Activated naive CD8-positive, alpha-beta T cell treated with anti-CD3 and anti-CD28 coated beads, Interleukin-2, amount 10 ng/mL, durations not matched to agents 7 days and 5 days (primary cell): ENCODE measurements at places on chromosomes 6 and 20. TPM values are rescaled to one million over a fixed set of nuclear protein-coding genes. Genes with fewer than 3 reads are reported as not detected.
A peak's percentile ranks its signal among the peaks of the same experiment; 100 is the strongest.

Gene TGM3
- total RNA-seq: not detected

GRCh38 chr20:63690003-63690897 is 6.2 kb upstream of the TNFRSF6B start:
- no peak overlapping the region for H3K4me3 ChIP-seq
- no peak overlapping the region for H3K27ac ChIP-seq
- H3K27me3 ChIP-seq: no peaks in the 10 kb centered on the region
- H3K4me1 ChIP-seq: peaks cover 2% of the 10 kb centered on the region
- DNase-seq: no peak

Gene WFDC5
- total RNA-seq: not detected

Gene POM121L2
- not detected for total RNA-seq

Gene SMPDL3A
- total RNA-seq: not detected

GRCh38 chr6:67952121-67952520 is 683.0 kb upstream of the ADGRB3 start:
- no peaks in the 10 kb centered on the region for H3K27me3 ChIP-seq
- DNase-seq: no peak
- no peak overlapping the region for H3K4me3 ChIP-seq
- no peaks in the 10 kb centered on the region for H3K4me1 ChIP-seq

GRCh38 chr6:168061269-168062210 is 17.5 kb downstream of the FRMD1 start:
- no peak for DNase-seq
- H3K4me1 ChIP-seq: no peaks in the 10 kb centered on the region
- H3K4me3 ChIP-seq: no peak overlapping the region
- no peak overlapping the region for H3K27ac ChIP-seq

GRCh38 chr6:114762145-114762544 is 419.3 kb upstream of the HS3ST5 start:
- no peaks in the 10 kb centered on the region for H3K27me3 ChIP-seq
- DNase-seq: no peak
- no peaks in the 10 kb centered on the region for H3K36me3 ChIP-seq

Gene CALHM5
- total RNA-seq: not detected

Gene GPSM3
- 251 TPM for total RNA-seq

GRCh38 chr6:7112741-7113313 is 5.1 kb downstream of the RREB1 start:
- peak overlapping the region; percentile 54 for H3K27ac ChIP-seq
- peak overlapping the region; percentile 78 for H3K4me3 ChIP-seq
- no peaks in the 10 kb centered on the region for H3K36me3 ChIP-seq
- DNase-seq: peak; percentile 49
- no peaks in the 10 kb centered on the region for H3K27me3 ChIP-seq

Gene SIRPG
- 100 TPM for total RNA-seq

Gene ZNF335
- total RNA-seq: 43.7 TPM

Gene C20orf204
- 9.7 TPM for total RNA-seq

Gene COL9A3
- 0.42 TPM for total RNA-seq

DNA sequence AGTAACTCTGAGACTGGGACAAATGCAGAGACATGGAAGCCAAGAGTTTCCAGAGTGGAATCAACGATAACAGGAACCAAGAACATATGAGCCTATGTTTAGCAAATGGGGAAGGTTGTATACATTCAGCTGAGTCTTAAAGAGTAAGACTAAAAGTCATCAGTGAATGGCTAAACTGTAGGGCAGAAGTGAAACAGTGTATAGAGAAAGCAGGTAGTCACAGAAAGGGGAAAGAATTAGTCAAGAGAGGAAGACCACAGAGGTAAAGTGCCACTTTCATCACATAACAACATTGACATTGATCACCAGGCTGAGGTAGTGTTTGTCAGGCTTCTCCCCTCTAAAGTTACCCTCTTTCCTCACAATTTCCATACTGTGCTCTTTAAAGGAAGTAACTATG is 306.5 kb upstream of the SPTLC3 start:
- no peak overlapping the region for H3K27ac ChIP-seq
- no peaks in the 10 kb centered on the region for H3K4me1 ChIP-seq
- no peak for DNase-seq
- H3K36me3 ChIP-seq: no peaks in the 10 kb centered on the region

Gene BCAS1
- total RNA-seq: not detected

DNA sequence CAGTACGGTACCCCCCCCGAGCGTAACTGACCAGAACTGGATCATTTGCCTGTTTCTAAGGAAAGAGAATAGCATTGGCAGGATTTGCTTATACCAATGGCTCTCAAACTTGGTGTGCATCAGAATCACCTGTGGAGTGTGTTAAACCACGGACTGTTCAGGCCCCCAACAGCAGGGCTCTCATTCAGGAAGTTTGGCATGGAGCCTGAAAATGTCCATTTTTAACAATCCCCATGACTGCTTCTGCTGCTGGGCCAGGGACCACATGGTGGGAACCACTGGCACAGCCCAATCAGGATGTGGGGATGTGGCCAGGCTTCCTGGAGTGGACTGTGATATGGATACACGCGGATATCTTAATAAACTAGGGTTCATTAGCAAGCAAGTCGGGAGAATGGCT is 53.9 kb downstream of the GTF2H5 start:
- H3K27me3 ChIP-seq: peaks cover 4% of the 10 kb centered on the region
- H3K27ac ChIP-seq: no peak overlapping the region
- H3K4me1 ChIP-seq: peaks cover 1% of the 10 kb centered on the region
- no peaks in the 10 kb centered on the region for H3K36me3 ChIP-seq
- no peak for DNase-seq

GRCh38 chr6:17677602-17678001 is 29.1 kb downstream of the NUP153 start:
- DNase-seq: no peak
- no peak overlapping the region for H3K27ac ChIP-seq
- H3K4me3 ChIP-seq: no peak overlapping the region
- no peaks in the 10 kb centered on the region for H3K27me3 ChIP-seq
- peaks cover 47% of the 10 kb centered on the region for H3K36me3 ChIP-seq

- peaks cover 36% of the 10 kb centered on the region for H3K27me3 ChIP-seq
- H3K27ac ChIP-seq: no peak overlapping the region
- H3K36me3 ChIP-seq: no peaks in the 10 kb centered on the region
- no peaks in the 10 kb centered on the region for H3K4me1 ChIP-seq
Measured at GRCh38 chr6:167722634-167723309, 103.9 kb upstream of the AFDN start.

DNA sequence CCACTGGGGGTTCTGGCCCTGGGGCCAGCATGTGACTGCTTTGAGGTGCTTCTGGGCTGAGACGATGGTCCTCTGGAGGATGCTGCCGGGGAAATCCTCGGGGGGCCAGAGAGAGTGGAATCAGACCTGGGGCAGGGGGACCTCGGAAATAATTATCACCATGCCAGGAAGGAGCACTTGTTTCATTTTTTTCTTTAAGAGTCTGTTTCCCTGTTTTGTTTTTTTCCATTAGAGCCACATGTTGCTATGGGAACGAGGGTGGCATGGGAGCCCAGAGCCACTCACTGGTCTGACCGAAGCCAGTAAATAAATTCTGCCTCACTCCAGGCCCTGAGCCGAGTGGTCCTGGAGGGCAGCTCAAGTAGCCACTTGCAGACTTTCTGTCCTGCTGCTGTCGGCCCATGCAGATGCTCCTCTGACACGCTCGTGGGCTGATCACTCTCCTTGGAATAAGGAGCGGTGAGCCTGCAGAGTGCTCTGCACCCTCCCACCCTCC is 365.1 kb downstream of the ZFAND3 start:
- no peak overlapping the region for H3K27ac ChIP-seq
- no peak for DNase-seq
- no peaks in the 10 kb centered on the region for H3K36me3 ChIP-seq
- H3K4me1 ChIP-seq: no peaks in the 10 kb centered on the region

- H3K4me3 ChIP-seq: peak overlapping the region; percentile 79
- H3K4me1 ChIP-seq: peaks cover 24% of the 10 kb centered on the region
- H3K27me3 ChIP-seq: peaks cover 2% of the 10 kb centered on the region
- H3K36me3 ChIP-seq: no peaks in the 10 kb centered on the region
Measured at GRCh38 chr6:30885999-30886896, 1.9 kb downstream of the DDR1 start.
